ENCODE measurements at places on chromosomes 5 and 9.

GRCh38 chr9:126986506-126986951, 71.9 kb downstream of the RALGPS1 start:
- no peak for DNase-seq

DNA sequence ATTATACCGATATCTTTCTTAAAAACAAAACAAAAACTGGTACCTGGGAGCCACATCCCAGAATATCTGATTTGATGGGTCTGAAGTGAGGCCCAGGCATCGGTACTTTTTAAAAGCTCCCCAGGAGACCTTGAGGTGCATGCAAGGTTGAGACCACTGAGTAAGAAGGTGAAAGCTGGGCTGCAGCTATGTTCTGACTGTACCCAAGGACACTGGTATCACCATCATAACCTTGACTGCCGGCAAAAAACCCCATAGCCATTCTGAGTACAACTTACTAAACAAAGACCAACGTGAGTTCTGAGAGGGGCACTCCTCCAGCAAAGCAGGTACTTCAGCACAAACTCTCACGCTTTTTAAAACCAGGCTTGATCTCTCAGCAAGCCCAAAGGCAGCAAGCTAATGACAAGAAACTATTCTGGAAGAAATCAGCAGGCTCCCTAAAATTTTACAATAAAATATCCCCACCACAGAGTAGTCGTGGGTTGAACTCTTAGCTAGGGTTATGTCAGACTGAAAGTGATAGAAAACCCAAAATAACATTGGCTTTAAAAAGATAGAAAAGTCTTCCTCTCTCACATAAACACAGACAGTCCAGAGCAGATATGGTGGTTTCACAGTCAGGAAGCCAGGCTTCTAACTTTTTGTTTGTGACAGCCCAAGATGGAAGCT, 263.9 kb downstream of the SAXO1 start:
- DNase-seq: no peak

- no peak for DNase-seq
These were observed 12.0 kb upstream of the CPLX2 start for GRCh38 chr5:175859422-175859821.

GRCh38 chr5:110590187-110590586, 136.3 kb downstream of the TMEM232 start:
- DNase-seq: no peak

GRCh38 chr5:116478491-116478890, 96.1 kb downstream of the SEMA6A start:
- no peak for DNase-seq

GRCh38 chr9:133421615-133422542, at the start of gene ADAMTS13:
Gene ADAMTS13 (plus strand): TSS chr9:133422367. CDS start chr9:133422444, 77 bp downstream.
- DNase-seq: no peak

DNA sequence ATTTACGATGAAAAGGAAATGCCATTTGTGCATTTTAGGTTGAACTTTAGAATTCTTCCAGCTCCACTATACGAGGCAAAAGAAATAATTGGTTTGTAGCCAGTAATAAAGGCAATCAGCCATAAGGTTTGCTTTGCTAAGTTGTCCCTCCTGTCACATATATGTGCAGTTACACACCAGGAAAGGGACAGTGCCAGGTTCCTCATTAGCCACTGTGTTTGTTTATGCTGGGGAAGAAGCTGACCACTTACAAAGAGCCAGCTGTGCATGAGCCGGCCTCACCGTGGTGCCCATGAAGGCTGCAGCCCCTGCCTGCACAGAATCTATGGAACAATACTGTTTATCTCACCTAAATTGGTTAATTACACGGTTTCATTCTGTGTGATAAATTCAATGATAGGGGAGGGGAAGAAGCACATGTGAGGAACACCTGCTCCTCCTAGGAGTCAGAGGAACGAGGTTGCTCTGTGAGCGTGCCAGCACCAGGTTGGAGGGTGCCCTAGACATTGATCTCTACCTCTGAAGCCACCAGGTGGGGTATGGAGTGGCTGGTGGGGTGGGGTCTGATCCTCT, 173.8 kb upstream of the DAP start:
- DNase-seq: no peak

DNA sequence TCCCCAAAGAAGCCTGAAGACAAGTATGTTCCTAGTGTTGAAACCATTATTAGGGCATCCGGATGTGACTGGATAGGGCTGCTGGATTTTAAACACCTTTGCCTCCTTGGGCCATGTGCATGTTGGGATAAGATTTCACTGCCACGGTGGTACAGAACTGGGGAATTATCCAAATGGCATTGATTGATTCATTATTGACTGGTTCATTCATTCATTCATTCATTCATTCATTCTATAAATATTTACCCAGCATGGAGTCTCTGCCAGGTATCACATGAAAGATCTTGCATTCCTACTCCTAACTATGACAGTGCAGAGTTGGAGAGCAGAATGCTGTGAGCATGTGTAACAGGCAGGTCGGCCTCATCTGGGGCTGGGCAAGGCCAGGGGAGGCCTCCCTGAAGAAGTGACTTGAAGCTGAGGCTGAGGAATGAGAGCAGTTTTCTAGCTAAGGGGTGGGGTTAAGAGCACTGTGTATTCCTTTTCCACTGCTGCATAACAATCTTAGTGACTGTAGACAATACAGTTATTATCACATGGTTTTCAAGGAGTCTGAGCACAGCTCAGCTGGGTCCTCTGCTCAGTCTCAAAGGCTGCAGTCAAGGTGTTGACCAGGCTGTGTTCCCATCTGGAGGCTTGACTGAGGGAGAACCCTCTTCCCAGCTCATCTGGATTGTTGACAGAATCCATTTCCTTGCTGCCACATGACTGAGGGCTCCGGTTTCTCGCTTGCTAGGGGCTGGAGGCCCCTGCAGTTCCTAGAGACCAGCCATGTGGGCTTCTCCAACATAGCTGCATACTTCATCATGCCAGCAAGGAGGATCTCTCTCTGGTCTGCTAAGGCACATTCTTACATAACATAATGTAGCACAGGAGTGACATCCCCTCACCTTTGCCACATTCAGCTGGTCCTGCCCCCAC, 35.7 kb downstream of the AK8 start:
- DNase-seq: no peak

- DNase-seq: no peak
These were observed 49.9 kb downstream of the PDE4D start for GRCh38 chr5:59843511-59844213.

DNA sequence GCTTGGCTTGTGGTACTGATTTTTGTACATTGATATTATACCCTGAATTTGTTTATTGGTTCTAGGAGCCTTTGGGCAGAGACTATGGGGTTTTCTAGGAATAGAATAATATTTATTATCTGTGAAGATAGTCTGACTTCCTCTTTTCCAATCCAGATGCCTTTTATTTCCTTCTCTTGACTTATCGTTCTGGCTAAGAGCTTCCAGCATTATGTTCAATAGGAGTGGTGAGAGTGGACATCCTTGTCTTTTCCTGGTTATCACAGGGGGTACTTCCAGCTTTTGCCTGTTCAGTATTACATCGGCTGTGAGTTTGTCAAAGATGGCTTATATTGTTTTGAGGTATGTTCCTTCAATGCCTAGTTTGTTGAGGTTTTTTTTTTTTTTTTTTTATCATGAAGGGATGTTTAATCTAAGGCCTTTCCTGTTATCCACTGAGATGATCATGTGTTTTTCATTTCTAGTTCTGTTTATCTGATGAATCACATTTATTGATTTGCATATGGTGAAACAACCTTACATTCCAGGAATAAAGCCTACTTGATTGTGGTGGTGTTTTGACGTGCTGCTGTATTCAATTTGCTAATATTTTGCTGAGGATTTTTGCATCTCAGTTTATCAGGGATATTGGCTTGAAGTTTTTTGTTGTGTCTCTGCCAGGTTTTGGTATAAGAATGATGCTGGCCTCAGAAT, 77.5 kb downstream of the CERT1 start:
- no peak for DNase-seq

DNA sequence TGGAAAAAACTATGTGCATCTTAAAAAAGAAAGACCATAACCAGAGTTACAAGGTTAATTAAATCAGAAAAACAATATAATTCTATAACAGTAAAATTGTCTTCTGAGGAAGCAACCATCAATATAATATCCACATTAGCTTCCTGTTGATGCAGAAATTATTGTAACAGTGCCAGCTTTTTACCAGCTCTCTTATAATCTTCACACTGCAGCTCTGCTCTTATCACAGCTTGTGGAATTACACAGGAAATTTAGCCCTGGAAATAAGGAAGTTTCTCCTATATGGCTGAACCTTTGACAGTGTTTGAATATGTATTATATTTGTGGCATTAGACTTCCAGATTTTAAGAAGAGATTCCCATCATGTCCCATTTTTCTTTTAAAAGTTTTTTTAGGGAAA, 49.1 kb upstream of the TEK start:
- no peak for DNase-seq

- no peak for DNase-seq
These were observed 47.7 kb downstream of the PWWP2A start for GRCh38 chr5:160071516-160071915.

DNA sequence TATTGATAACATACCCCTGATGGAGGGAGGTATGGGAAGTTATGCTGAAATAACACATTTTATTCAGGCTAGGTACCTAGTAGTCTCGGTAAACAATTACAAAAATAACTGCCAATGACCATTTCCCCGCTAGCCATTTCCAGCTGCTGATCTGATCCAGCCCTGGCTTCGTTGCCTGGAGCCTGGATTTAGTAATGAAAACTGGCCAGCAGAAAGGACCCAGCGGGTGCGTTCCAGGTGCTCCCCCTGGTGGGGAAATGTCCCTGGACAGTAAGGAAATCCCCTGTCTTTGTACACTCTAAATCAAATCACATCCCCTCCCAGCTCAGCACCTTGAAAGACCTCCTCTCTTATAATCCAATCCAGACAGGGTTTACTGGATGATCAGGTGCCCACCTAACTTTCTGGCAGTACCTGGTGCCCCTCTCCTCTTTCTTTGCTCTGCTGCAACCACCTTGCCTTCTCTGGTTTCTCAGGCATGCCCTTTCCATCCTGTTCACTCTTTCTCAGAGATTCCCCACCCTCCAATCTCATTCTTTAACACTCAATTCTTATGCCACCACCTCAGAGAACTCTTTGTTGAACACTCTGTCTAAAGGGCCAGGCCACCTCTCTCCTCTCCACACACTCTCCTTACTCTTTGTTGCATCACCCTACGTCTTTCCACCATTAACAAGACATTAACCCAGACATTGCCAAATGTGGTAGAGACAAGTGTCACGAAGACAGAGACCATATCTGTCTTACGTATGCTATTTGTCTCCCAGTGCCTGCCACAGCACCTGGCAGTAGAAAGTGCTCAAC, 50.1 kb upstream of the SMAD5 start:
- DNase-seq: peak; percentile 21

DNA sequence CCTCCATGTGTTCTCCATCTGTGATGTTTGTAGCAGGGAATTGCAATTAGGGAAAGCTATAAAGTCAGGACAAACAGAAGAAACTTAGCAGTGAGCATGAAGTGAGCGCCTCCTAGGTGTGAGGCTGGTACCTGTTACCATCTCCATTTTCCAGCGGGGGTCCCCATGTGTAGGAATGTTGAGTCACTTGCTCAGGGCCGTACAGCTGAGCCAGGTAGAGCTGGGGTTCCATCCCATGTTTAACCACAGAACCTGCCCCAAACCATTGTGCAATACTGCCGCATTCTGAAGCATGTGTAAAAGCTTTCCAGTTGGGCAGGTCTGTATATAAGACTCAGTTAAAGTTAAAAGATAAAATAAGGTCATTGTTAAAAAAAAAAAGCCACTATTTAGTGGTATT, 62.7 kb downstream of the NDFIP1 start:
- no peak for DNase-seq

DNA sequence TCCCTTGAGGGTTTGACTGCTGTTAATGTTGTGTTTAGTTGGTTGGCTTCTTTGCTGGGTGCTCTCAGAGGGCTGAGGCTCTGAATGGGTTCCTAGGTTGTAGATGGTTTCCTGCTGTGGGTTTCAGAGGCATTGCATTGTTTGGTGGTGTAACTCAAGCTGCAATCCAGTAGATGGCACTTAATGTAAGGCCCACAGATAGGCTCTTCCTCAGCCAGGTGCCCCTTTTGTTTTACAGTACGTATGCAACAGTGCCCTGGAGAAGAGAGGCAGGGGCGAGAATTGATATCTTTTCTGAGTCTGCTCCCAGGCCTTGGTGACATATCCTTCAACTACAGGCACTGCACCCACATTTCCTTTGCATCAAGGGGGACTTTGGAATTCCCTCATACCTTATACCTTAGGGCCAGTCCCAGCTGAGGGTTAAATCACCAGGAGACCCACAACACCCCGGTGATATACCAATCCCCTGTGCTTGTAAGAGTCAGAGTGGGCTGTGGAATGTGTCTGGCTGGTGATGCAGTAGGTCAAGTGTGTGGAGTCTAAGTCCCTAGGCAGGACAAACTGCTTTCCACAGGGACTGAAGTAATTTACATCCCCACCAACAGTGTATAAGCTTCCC, 7.0 kb upstream of the UGT3A2 start:
- no peak for DNase-seq

DNA sequence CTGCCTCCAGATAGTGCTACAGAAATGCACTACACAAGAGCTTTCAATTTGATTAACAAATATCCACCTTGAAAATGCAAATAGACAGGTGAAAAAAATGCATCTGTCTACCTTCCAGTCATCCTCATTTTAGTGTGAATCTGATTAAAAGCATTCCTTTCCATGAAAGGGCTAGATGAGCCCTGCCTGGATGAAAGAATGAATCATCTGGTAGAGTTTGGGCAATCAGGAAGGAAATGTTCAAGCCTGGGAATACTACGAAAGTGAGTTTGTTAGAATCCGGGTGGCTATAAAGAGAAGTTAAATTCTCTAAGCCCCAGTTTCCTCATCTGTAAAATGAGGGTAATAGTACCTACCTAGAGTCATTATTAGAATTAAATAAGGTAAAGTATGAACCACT, 142.6 kb downstream of the FAM114A2 start:
- DNase-seq: no peak

GRCh38 chr9:95124582-95125367, 192.7 kb downstream of the FANCC start:
- no peak for DNase-seq

DNA sequence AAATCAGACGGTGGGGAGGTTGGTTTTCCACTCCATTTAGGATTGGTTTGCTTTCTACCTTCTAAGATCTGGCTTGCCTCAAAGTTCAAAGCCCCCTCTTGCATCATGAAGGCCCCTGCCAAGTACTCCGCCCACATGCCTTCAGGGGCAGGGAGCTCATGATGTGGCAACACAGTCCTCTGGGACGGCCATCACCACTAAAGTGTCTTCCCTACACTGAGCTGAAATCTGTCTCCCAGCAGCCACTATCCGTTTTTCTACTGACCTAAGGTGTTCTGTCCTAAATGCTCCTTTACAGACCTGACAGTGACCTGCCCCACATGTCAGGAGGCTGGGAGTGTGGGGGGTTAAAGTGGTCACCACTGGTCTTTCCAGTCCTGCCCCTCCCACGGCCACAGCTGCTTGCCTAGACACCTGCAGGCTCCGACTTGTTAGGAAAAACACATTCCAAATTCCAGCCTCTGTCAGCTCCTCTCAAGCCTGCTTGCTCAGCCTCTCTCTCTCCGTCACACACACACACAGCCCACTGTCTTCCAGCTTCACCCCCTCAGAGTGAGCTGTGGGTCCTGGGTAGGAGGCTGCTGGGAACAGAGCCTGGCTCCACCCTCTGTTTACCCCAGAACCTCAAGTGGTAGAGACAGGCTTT, 44.9 kb downstream of the SHB start:
- DNase-seq: no peak
